Activated naive CD8-positive, alpha-beta T cell treated with anti-CD3 and anti-CD28 coated beads, Interleukin-2, amount 10 ng/mL, durations not matched to agents 7 days and 5 days (primary cell): ENCODE measurements at places on chromosomes 6 and 20. TPM values are rescaled to one million over a fixed set of nuclear protein-coding genes. Genes with fewer than 3 reads are reported as not detected.

Gene CPXM1
- 0.25 TPM for total RNA-seq

Gene CALHM4
- total RNA-seq: not detected

Gene LPA
- total RNA-seq: not detected

Gene ZNF341
- 5.7 TPM for total RNA-seq

Gene RAET1L
- total RNA-seq: not detected

Gene SUMO4
- 9.5 TPM for total RNA-seq

Gene MMUT
- total RNA-seq: 13.2 TPM

Gene FAM83B
- not detected for total RNA-seq

Gene C20orf141
- total RNA-seq: not detected

Gene CGA
- not detected for total RNA-seq

Gene LY86
- total RNA-seq: 5.7 TPM

DNA sequence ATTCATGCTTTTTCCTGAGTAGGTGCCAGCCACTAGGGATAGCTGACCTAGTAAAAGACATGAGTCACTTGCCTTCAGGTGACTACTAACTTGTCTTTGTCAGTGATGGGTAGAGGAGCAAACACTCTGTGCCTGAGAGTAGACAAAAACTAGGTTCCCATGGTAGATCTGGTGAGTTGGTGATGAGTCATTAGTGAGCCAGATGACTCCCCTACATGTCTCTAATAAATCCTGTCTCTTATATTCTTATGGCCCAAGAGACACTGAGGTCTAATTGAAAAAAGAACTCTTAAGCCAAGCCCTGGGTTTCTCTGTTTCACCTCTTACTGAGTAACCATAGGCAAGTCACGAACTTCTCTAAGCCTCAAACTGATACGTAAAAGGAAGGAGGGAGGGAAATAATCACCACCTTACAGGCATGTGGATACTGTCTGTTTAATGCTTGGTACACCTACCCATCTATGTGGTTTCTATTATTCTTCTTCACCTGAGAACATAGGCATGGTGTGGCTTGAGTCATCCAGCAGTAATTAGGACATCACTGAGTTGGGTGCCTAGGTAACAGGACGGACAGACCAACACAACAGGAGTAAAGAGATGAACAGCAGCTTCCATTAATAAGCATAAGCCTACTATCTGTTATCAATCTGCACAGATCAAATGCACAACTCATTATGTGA, 20.3 kb downstream of the TTPAL start:
- DNase-seq: no peak
- H3K4me3 ChIP-seq: no peak overlapping the region
- H3K36me3 ChIP-seq: peaks cover 45% of the 10 kb centered on the region
- H3K27ac ChIP-seq: no peak overlapping the region
- H3K4me1 ChIP-seq: peaks cover 8% of the 10 kb centered on the region
- no peaks in the 10 kb centered on the region for H3K27me3 ChIP-seq

- no peak for DNase-seq
- H3K4me1 ChIP-seq: no peaks in the 10 kb centered on the region
- H3K27ac ChIP-seq: no peak overlapping the region
Measured at GRCh38 chr6:63492476-63492875, 79.8 kb upstream of the LOC128125822 start.

GRCh38 chr6:157144859-157145568, 178.3 kb downstream of the TMEM242 start:
- no peaks in the 10 kb centered on the region for H3K27me3 ChIP-seq
- H3K4me3 ChIP-seq: no peak overlapping the region
- no peak for DNase-seq
- H3K36me3 ChIP-seq: peaks cover 3% of the 10 kb centered on the region
- no peaks in the 10 kb centered on the region for H3K4me1 ChIP-seq
- H3K27ac ChIP-seq: no peak overlapping the region

DNA sequence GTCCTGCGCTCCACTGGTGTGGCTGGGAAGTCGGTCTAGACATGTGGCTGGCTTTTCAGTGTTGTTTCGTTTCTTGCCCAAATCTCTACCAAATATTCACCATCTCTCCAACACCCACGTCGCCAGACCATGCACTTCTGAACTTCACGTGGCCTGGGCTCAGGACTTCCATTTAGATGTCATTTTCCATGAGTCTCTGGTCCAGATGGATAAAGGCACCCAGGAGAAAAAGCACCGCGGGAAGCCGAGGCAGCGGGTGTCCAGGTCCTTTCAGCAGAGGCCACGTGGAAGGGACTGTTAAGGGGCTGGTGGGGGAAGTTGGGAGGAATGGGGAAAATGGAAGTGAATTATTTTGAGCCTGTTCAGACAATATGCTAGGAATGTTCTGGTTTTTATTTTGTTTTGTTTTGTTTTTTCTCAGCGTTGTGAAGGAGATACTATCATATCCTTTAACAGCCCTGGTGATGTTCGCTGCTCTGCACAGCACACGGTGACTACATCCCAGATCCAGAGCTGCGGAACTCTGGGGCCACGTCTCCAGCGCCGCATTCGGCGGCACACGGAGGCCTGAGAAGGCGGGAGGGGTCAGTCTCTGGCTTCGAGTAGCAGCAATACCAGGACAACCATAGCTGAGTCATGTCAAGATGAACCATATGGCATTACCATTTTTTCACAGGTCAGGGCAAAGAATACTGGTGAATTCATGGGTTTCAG, 230.3 kb downstream of the THBS2 start:
- H3K27me3 ChIP-seq: peaks cover 2% of the 10 kb centered on the region
- DNase-seq: no peak

- no peak overlapping the region for H3K4me3 ChIP-seq
- no peak overlapping the region for H3K27ac ChIP-seq
- H3K36me3 ChIP-seq: no peaks in the 10 kb centered on the region
- no peak for DNase-seq
- H3K27me3 ChIP-seq: no peaks in the 10 kb centered on the region
Measured at GRCh38 chr6:48048451-48049146, 62.4 kb downstream of the PTCHD4 start.

GRCh38 chr6:56524891-56525703, 117.6 kb downstream of the DST start:
- peaks cover 12% of the 10 kb centered on the region for H3K27me3 ChIP-seq
- H3K4me1 ChIP-seq: no peaks in the 10 kb centered on the region

DNA sequence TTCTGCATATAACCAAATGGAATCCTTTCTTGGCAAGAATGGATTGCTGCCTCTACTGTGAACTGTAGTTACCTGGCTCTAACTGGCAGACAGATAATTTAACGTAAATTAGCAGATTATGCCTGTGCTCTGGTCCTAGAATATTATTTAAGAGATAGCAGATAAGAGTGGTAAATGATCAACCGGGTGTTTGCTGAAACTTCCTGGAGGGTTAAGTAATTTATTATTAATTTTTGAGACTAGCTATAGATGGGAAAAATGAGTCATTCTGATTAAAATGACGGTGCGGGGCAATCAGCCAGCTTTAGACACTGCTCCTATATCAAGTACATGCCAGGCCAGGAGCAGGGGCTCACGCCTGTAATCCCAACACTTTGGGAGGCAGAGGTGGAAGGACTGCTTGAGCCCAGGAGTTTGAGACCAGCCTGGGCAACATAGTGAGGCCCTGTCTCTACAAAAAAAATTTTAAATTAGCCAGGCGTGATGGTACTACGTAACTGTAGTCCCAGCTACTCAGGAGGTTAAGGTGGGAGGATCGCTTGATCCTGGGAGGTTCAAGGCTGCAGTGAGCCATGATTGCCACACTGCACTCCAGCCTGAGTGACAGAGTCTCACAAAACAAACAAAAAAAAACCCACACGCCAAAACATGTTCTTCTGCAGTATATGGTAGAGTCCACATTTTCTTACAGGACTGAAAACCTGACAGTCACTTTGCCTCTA, 22.6 kb downstream of the B4GALT5 start:
- no peak overlapping the region for H3K4me3 ChIP-seq
- H3K27ac ChIP-seq: no peak overlapping the region
- peaks cover 21% of the 10 kb centered on the region for H3K4me1 ChIP-seq
- H3K36me3 ChIP-seq: no peaks in the 10 kb centered on the region
- no peak for DNase-seq

DNA sequence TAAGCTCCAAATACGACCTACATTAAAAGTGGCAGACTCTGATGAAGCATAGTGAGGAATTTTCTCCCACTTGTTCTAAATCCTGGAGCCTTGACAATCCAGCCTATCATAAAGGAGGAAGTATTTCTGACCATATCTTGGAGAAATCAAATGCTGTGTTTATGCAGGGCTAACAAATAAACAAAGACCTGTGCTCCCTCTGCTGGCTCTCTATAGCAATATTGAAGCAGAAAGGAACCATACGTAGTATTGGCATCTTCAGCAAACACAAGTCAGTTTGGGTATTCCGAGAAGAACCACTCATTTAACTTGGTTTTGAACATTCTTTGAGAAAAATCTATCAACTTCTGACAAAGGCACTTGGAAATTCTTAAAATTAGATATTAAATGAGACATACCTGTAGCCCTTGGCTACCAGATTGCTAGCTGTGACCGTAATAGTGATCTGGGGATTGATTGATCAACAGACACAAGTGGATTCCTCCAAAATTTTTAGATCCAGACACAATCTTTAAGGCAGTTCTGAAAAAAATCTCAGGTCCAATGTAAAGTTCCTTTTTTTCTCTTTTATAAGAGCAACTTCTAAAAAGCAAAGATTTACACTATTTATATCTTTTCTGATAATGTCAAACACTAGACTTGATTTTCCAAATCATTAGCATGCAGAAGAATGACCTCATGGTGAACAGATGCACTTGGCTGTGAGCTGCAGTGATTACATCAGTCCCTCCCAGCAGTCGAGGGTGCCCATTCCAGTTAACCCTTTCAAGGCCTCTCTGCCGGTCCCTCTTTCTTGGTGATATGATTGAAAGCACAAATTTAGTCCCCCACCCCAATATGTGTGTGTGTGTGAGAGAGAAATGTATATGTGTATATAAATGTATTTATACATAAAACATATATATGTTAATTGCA, 40.2 kb downstream of the INSM1 start:
- no peak overlapping the region for H3K4me3 ChIP-seq
- DNase-seq: no peak
- H3K4me1 ChIP-seq: peaks cover 2% of the 10 kb centered on the region
- no peaks in the 10 kb centered on the region for H3K36me3 ChIP-seq

DNA sequence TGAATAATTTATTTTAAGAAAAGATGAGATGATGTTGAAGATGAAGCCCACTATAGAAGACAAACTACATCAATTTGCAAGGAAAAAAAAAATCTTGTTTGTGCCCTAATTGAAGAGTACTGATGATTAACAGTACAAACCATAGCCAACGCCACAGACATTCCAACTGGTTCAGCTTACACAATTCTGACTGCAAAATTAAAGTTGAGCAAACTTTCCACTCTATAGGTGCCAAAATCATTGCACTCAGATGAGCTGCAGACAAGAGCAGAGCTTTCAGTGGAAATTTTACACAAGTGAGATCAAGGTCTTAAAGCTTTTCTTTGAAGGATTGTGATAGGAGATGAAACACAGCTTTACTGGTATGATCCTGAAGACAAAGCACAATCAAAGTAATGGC, 85.3 kb downstream of the OGFRL1 start:
- DNase-seq: no peak
- H3K4me3 ChIP-seq: no peak overlapping the region
- no peaks in the 10 kb centered on the region for H3K4me1 ChIP-seq

GRCh38 chr6:113631666-113632065, 225.5 kb upstream of the MARCKS start:
- no peaks in the 10 kb centered on the region for H3K36me3 ChIP-seq
- H3K27ac ChIP-seq: no peak overlapping the region
- H3K27me3 ChIP-seq: peaks cover 1% of the 10 kb centered on the region
- no peak for DNase-seq
- no peak overlapping the region for H3K4me3 ChIP-seq
- H3K4me1 ChIP-seq: peaks cover 9% of the 10 kb centered on the region

- H3K27me3 ChIP-seq: peaks cover 4% of the 10 kb centered on the region
- no peak for DNase-seq
- no peaks in the 10 kb centered on the region for H3K4me1 ChIP-seq
- H3K4me3 ChIP-seq: no peak overlapping the region
- no peaks in the 10 kb centered on the region for H3K36me3 ChIP-seq
Measured at GRCh38 chr6:100915876-100916275, 34.7 kb upstream of the ASCC3 start.

DNA sequence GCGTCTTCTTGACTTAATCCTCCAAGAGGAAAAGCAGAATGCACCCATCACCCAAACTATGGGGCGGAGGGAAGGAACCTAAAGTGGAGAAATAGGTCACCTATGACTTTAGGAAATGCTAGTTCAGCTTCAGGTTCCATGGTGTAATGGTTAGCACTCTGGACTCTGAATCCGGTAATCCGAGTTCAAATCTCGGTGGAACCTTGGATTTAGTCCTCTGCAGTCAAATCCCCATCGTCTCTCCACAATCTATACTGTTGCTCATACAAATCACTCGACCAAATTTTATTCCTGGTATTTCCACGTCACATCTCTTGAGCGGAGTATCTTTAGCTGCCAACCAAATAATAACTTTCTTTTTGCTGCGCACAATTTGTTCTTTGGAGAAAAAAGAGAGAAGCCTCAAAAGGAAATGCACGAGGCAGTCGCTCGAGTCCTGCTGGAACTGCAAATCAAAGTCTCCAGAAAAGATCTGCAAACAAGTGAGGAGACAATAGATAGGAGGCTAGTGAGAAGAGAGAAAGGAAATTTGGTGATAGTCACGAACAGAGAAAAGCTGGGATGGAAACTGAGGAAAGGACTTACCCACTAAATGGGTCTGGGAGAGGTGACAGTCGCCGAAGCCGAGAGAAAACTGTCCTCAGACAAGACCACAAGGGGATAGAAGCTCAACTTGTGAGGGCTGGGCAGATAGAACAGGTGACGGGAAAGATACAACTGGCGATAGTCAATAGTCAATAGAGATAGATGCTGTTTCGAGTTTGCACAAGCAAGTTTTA, 16.6 kb downstream of the POM121L2 start:
- peaks cover 64% of the 10 kb centered on the region for H3K27me3 ChIP-seq
- H3K27ac ChIP-seq: peak overlapping the region; percentile 0
- peaks cover 17% of the 10 kb centered on the region for H3K4me1 ChIP-seq
- peaks cover 6% of the 10 kb centered on the region for H3K36me3 ChIP-seq
- DNase-seq: no peak
- H3K4me3 ChIP-seq: peak overlapping the region; percentile 12

GRCh38 chr6:36326356-36326995, 10.2 kb downstream of the BNIP5 start:
- H3K36me3 ChIP-seq: no peaks in the 10 kb centered on the region
- no peak overlapping the region for H3K27ac ChIP-seq
- DNase-seq: no peak
- peaks cover 5% of the 10 kb centered on the region for H3K4me1 ChIP-seq
- peaks cover 8% of the 10 kb centered on the region for H3K27me3 ChIP-seq

DNA sequence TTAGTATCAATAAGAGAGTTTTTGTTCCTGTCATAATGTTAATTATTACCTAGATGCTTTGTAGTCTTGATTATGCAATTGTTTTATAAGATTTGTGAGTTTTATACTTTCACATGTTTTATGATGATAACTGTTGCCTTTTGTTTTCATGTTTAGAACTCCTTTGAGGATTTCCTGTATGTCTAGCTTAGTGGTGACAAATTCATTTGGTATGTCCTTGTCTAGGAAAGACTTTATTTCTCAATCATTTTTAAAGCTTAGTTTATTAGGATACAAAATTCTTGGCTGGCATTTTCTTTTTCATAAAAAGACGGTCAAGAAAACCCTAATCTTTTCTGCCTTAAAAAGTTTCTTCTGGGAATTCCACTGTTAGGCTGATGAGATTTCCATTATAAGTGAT, 849.9 kb upstream of the EYS start:
- H3K36me3 ChIP-seq: no peaks in the 10 kb centered on the region
- H3K27ac ChIP-seq: no peak overlapping the region
- no peak overlapping the region for H3K4me3 ChIP-seq
- no peaks in the 10 kb centered on the region for H3K27me3 ChIP-seq
- no peaks in the 10 kb centered on the region for H3K4me1 ChIP-seq

- no peak overlapping the region for H3K4me3 ChIP-seq
- H3K4me1 ChIP-seq: peaks cover 8% of the 10 kb centered on the region
- no peak overlapping the region for H3K27ac ChIP-seq
- DNase-seq: no peak
- H3K36me3 ChIP-seq: no peaks in the 10 kb centered on the region
Measured at GRCh38 chr6:2754393-2754792, 3.7 kb upstream of the MYLK4 start.
